ENCODE measurements at places on chromosomes 11 and 22.

DNA sequence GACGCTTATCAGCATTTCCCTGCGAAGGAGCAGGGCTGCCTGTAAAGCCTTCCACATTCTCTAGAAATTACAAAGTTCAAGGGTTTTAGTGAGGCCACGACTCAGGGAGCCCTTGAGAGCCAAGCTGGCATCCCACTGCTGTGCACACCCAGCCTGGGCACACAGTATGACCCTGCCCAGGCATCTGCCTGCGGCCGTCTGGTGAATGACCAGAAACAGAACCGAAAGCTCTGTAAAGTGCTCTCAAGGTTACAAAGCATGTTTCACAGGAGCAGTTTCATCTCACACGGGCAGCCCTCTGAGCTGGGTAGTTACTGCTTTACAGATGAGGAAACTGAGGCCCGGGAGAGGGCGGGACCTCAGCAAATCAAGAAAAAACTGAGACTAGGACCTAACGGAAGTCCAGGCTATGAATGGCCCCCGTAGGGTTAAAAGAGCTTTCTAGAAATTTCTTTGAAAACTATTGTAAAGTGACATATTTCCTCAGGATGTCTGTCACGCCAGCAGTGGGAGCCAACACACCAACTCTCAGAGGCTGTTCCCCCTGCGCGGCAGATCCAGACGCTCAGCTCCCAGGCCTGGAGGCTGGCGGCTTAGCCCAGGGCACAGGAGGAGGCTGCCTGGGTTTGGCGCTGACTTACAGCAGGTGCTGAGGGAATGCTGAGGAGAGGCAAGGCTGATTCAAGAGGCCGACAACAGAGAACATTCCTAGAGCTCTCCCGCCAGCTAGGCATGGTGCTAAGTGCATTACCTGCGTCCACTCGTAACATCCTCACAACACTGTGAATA is 7.7 kb upstream of the TCF20 start:
- DNase-seq, result no peak

DNA sequence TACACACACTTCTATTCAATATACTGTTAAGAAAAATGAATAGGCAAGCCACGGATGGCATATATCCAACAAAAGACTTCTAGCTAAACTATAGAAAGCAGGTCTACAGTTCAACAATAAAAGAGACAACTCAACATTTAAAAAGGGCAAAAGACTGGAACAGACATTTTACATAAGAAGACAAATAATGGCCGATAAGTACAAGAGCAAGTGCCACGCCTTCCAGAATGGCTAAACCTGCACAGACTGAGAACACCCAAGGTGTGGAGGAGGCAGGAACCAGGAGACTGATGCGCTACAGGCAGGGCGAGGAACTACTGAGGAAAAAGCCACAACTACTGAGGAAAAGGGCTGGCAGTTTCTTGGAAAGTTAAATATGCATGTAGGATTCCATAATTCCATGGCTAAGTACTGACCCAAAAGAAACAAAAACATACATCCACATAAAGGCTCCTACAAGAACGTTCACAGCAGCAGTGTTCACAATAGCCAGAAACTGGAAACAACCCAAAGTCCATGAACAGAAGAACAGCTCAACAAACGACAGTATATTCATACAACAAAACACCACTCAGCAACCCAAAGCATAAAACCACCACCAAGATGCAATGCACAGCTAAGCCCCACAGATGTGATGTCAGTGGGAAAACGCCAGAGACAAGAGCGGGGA is 9.6 kb upstream of the MOB2 start:
- DNase-seq, result no peak

GRCh38 chr22:29443452-29443851 is 5.1 kb downstream of the RFPL1 start:
- no peak for DNase-seq

DNA sequence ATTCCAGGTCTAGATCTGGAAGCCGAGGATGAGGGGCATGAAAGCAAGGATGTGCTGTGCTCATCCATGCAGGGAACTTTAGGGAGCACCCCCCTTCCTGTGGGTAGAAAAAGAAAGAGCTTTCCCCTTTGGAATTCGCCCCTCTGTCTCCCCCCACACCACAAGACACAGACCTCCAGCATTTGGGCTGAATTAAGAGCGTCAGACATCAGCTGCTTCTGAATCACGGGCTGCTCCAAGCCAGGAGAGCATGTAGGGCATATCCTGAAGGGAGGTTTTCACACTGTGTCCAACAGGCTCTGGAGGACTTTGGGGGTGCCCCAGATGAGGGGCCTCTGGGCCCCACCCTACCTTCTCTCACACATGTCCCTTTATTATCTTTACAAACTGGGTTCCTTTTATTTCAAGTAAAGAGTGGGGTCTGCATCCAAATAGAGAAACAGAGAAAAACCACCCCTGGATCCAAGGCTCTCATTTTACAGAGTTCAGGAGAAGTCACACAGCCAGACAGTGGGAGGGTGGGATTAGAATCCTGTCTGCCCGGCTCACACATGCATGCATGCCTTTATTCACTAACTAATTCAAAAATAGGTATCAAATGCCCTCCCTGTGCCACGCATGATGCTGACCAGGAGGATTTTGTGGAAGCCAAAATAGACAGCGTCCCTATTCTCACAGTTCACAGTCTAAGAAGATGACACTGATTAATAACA is 52.8 kb downstream of the LRRC32 start:
- no peak for DNase-seq

DNA sequence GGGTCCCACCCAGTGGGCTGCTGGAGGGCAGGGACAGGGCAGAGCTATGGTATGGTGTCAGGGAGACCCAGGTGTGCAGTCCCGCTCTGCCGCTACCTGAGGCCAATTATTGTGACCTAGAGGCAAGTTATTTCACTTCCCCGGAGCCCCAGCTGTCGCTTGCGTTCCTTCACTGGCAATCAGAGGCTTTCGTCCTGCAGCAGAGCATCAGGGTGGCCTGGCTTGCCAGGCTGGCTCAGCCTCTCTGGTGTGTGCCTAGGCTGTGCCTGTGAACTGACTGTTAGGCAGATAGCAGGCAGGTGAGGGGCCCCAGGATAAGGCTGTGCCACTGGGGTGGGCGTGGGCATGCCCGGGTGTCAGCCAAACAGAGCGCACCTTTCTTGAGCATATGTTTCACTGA is 31.4 kb downstream of the GLB1L2 start:
- DNase-seq, result no peak

GRCh38 chr22:32218470-32218869 is 13.6 kb upstream of the RFPL2 start:
- DNase-seq, result no peak

GRCh38 chr22:28171115-28171514 is 252.1 kb upstream of the PITPNB start:
- no peak for DNase-seq

DNA sequence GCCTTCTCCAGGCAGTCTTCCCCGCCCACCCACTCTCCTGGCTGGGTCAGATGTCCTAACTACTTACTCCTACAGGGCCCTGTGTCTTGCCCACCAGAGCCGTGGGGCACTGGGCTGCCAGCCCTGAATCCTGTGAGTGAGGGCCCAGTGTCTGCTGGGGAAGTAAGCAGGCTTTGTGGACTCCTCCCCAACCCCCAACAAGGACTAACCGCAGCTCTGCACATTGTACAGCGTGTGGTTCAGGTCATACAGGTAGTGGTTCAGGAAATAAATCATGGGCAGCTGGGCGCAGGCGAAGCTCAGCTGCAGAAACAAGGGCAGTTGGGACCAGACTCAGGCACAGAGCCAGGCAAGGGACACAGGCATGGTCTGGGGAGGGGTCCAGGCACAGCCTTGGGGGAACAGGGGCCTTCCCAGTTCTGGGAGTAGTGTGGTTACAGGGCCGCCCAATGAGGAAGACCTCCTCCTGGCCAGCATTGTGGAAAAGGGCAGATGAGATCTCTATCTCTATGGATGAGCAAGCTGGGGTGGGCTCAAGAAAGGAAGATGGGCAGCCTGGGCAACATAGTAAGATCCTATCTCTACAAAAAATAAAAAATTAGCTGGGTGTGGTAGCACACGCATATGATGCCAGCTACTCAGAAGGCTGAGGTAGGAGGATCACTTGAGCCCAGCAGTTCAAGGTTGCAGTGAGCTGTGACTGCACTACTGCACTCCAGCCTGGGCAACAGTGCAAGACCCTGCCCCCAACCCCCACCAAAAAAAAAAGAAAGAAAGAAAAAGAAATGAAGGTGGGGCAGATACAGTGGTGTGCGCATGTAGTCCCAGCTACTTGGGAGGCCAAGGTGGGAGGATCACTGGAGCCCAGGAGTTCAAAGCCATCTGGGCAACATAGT is 5.5 kb downstream of the UNC93B1 start:
- DNase-seq, result no peak

- no peak for DNase-seq
Observed at GRCh38 chr22:19266547-19267086, 24.9 kb downstream of the CLTCL1 start.

DNA sequence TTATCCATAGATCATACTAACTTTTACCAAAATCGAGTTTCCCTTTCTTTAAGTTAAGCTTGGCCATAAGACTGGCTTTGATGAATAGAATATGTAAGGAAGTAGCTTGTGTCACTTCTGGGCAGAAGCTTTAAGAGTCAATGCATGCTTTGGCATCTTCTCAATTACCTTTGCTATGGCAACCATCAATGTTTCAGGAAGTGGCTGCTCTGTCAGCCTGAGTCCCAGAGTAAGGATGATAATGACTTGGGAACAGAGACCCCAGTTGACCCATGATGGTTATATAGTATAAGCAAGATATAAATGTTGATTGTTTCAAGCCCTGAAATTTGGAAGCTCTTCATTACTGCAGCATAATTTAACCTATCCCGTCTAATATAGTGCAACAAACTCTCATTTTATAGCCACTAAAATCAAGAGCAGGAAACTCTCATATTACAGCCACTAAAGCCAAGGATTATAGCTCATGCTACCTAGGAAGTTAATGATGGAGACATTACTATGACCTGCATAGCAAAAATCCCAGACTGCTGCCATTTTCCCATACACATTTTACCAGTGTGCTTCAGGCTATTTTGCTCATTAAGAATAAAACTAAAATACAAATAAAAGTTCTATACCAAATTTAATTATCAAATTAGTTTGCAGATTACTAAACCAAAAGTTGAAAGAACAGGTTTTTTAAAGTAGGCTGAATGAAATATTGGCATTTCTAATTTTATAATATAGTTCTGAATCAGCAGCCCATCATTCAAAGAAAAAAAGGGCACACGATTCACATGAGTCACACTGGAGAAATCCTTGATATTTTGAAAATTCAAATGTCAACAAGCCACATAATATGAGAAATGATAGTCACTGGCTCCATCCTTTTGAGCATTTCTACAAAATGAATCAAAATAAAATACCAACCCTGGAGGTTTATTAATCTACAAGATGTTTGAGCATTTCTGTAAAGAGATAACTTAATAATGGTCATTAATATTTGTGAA is 23.8 kb downstream of the FSHB start:
- DNase-seq, result no peak

DNA sequence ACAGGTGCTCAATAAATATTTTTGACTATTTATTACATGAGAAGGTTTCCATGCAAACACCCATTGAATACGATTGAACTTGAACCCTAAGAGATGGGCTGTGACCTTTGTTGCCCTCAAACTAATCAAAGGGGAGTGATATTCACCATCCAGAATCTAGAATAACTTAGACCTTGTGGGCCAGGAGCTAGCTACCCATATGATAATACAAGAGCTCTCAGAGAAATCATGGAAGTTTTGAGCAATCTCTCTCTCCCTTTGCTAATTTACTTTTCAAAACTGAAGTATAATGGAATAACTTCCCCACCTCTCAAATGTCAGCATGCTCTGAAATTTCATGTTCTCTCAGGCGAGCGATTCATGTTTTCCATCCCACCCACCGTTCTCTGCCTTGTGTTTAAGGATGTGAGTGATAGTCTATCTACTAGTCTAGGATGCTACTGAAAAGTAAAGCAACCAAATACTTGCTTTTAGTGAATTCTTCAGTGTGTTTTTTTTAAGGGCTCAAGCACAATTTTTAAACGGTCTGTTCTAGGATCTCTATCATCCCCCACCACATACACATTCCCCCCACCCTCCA is 33.3 kb downstream of the BARX2 start:
- no peak for DNase-seq

GRCh38 chr22:20254975-20255946 is 12.9 kb downstream of the RTN4R start:
- no peak for DNase-seq

- DNase-seq, result no peak
Observed at GRCh38 chr22:21736948-21737347, 1.4 kb upstream of the YPEL1 start.

GRCh38 chr11:47244448-47245350 is 3.9 kb downstream of the ACP2 start:
- DNase-seq, result no peak

- DNase-seq, result no peak
Observed at GRCh38 chr11:45287316-45287903, 1.3 kb upstream of the SYT13 start.

Data from Panc1 (cell line).